SIG-M5 (cell line): ENCODE measurements at places on chromosomes 16 and 17.

DNA sequence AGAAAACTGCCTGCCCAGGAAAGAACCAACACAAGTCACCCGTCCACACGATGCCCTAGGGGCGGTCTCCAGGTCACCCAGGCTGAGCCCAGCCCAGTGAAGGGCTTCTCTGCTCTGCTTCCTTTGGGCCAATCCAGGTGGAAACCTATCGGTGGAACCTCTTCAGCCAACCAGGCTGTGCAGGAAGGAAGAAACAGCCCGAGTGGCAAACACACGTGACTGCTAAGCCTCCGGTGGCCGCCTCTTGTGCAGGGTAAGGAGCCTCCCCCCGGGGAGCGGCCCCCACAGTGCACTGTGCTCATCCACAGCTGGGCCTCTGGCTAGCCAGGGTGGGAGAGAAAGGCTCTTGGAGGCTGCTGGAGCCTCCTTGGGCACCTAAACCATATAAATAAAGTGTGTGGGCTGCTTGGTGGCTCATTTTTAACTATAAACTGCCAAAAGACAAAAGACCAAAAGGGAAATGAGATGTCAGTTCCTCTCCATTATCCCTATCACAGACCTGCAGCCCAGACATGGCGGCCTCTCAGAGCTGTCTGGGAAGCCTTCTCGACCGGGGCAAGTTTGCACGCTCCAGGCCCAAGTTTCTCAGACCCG is 2.4 kb downstream of the RTN4RL1 start:
- DNase-seq = no peak

GRCh38 chr17:74243013-74243755 is 29.8 kb downstream of the TTYH2 start:
- DNase-seq = no peak

- DNase-seq = peak; percentile 92
Measured at GRCh38 chr17:44348234-44348987, 3.3 kb downstream of the GRN start.

- DNase-seq = peak; percentile 67
Measured at GRCh38 chr17:77869665-77870132, 88.8 kb upstream of the TNRC6C start.

DNA sequence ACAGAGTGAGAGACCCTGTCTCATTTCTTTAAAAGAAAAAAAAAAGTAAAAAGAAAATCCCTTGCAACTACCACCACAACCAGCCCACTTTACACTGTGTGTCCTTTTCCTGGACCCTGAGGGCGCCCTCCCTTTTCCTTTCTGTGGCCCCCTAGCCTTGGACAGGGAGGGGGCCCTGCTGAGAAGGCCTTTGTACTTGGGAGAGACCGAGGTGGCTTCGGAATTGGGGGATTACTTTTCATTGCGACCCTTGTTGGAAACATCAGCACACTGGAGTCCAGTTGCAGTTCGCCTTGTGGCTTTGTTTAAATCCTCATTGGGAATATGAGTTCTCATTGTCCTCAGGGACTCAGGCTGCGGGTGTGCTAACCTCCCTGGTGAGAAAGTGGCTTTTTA is 9.4 kb upstream of the DNASE1 start:
- no peak for DNase-seq

- no peak for DNase-seq
Measured at GRCh38 chr17:69130627-69131296, 10.9 kb downstream of the ABCA6 start.

- DNase-seq = no peak
Measured at GRCh38 chr17:2551493-2551892, 39.8 kb upstream of the METTL16 start.

DNA sequence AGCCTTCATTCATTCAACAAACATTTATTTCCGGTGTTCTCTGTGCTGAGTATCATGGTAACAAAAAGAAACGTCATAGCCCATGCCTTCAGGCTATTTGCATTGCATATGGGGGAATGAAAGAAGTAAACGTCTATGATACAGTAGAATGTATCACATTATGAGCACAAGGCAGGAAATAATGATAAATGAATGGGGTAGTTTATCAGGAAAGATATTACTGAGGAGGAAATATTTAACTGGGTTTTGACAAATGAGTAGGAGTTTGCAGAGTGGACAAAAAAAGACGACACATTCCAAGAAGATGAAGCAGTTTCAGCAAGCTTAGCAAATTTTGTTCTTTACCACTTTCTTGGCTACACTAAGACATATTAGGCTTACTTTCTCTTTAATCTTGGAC is 1.3 kb upstream of the KRTAP4-7 start:
- DNase-seq = no peak

DNA sequence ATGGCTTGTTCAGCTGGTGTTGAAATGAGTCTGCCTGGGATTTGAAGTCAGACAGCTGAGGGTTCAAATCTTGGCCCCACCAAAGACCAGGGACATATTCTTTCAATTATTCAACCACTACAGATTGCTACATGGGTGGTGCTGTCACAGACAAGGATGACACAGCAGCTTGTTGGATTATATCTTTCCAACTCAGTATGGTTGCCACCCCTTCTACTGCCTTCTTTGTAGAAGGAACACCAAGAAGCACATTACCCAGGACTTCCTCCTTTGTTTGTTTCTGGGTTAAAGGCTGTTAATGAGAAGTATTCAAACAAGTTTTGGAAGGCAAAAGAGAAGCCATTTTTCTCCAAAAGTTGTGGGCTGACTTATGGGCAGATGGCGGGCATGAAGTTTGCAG is 78.6 kb downstream of the COPRS start:
- no peak for DNase-seq

DNA sequence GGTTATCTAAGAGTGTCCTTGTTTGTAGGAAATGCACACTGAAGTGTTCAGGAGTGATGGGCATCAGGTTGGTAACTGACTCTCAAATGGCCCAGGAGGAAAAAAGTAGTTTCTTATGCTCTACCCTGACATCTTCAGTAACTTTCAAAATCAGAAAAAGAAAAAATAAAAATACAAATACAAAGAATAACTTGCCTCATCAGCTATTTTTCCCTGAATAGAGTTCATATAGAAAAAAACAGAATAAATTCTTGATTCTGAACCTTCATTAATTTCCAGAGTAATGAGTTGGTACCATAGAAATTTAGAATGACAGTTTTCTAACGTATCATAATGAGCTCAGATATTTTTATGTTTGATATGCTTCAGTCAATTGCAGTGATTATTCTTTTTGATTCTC is 27.2 kb upstream of the HYDIN start:
- DNase-seq = no peak

GRCh38 chr17:17780922-17781590 is 55.7 kb downstream of the SREBF1 start:
- DNase-seq = no peak
